Activated CD4-positive, alpha-beta T cell treated with anti-CD3 and anti-CD28 coated beads, Interleukin-2, amount 10 ng/mL, durations not matched to agents 24 days and 14 days (primary cell): ENCODE measurements at places on chromosomes 2 and 18. TPM values are rescaled to one million over a fixed set of nuclear protein-coding genes. Genes with fewer than 3 reads are reported as not detected.

- H3K4me1 ChIP-seq: peaks cover 38% of the 10 kb centered on the region
- H3K27ac ChIP-seq: peak overlapping the region; percentile 83
- H3K27me3 ChIP-seq: no peaks in the 10 kb centered on the region
- peak overlapping the region; percentile 55 for H3K4me3 ChIP-seq
Measured at GRCh38 chr2:112750560-112750843, 13.9 kb downstream of the CKAP2L start.

GRCh38 chr18:62721839-62722795 is 6.8 kb downstream of the PHLPP1 start:
- H3K27ac ChIP-seq: no peak overlapping the region
- H3K36me3 ChIP-seq: peaks cover under 1% of the 10 kb centered on the region
- no peak overlapping the region for H3K4me3 ChIP-seq
- no peak for DNase-seq

DNA sequence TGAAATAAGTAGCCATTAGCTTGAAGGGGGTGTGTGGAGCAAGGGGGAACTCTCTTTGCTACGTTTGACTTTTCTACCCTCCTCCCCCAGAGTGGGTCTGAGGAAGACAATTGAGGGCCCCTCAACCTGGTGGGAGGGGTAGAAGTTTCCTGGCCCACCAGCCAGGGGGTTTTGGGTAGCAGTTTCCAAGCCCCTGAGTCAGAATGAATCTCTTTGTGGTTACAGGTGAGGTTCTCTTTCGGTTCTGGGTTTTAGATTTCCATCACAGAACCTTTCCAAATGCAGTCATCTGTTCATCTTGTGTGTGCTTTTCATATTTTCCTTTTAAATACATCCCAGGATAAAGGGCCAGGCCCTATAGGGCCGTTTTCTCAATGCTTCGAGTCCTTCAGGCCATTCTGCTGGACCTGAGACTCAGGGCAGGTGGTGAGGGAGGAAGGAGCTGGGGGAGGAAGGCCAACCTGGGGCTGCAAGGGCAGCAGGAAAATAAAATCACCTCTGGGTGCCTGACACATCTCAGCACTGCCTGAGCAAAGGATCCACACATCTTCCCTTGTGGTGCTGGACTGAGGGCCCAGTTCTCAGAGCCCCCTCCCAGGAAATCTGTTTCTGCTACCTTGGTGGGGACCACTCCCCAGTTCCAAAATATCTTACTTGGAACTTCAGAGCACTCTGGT is 4.7 kb downstream of the LBH start:
- H3K4me3 ChIP-seq: peak overlapping the region; percentile 84
- peak; percentile 86 for DNase-seq
- peak overlapping the region; percentile 89 for H3K27ac ChIP-seq
- H3K36me3 ChIP-seq: peaks cover 81% of the 10 kb centered on the region

DNA sequence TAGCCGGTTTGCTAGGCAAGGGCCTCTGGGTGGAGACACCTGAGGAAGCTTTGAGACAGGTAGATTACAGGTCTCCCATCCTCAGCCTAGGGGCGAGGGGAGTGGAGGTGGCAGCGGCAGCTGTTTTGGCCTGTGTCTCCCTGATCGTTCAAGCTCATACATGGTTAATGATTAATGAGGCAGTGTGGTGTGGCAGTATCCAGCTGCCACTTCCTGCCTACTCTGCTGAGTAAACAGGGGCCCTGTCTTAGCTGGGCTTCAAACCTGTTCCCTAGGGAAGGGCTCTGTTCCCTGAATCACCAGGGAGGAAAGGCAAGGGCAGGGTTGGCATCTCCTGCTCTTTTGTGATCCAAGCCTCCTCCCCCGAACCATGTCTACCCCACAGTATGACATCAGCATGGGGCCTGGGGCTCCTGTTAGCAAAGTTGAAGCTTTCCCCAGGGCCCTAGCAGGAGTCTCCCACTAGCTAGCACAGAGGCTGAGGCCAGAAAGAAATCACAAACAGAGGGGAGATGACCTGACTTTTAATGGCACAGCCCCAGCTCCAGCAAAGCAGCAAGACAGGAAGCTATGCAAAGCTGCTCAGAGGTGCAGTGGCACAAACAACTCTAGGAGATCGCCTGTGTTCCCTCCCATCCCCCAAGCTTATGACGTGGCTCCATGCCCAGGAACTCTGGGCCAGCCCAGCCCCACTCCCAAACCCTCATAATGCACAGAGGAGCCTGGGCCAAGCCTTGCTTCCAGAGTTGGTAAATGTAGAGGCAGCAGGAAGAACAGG is 3.7 kb upstream of the TUBA4B start:
- H3K4me1 ChIP-seq: peaks cover 74% of the 10 kb centered on the region
- peak overlapping the region; percentile 91 for H3K27ac ChIP-seq
- peaks cover 61% of the 10 kb centered on the region for H3K36me3 ChIP-seq
- peak overlapping the region; percentile 80 for H3K4me3 ChIP-seq
- H3K27me3 ChIP-seq: no peaks in the 10 kb centered on the region

- DNase-seq: no peak
- H3K36me3 ChIP-seq: peaks cover 38% of the 10 kb centered on the region
- H3K4me3 ChIP-seq: peak overlapping the region; percentile 92
- H3K27me3 ChIP-seq: peaks cover 1% of the 10 kb centered on the region
- H3K27ac ChIP-seq: peak overlapping the region; percentile 100
Measured at GRCh38 chr2:231707625-231707926, 749 bp upstream of the PTMA start.

DNA sequence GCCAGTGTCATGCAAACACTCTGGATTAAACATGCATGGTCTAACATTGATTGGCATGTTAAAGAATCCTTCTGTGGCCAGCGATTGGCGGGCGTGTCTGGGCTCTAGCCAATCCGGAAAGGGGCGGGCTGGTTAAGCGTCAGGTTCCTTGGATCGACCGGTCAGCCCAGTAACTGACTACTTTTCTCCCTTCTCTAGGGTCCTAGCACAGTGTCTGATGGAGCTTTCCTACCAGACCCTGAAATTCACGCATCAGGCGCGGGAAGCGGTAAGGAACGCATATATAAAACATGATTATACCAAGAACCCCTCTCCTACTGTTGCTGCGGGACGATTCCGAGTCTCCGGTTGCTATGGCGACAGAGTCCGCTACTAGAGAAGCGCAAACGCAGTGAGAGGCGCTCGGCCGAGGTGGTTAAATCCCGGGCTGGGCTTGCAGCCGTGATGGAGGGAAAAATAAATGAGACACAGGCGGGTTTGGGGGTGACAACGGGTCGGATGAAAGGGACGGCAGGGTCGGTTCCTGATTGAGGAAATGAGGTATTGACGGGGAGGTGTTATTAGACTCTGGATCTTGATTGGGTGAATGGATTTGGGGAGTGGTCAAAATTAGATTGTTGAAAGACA is 29.4 kb downstream of the KATNAL2 start:
- peaks cover 12% of the 10 kb centered on the region for H3K27me3 ChIP-seq
- no peak overlapping the region for H3K27ac ChIP-seq
- no peaks in the 10 kb centered on the region for H3K4me1 ChIP-seq
- peak; percentile 88 for DNase-seq
- H3K36me3 ChIP-seq: no peaks in the 10 kb centered on the region
- no peak overlapping the region for H3K4me3 ChIP-seq

DNA sequence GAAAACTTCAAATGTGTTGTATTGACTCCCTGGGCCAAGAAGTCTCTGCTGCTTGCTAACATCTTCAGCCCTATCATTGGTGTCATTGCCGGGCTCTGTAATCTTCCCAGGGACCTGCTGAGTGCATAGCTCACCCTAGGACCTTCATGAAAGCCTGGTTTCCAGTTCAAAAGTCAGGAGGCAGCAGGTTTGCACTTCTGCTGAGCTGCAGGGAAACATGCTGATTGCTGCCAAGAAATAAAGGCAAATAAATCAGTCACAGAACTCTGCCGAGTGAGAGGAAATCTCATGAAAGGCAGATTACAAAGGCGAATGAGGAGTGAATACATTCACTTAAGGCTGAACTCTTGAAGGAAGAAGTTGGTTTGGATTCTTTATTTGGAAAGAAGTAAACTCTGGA is 1947.6 kb upstream of the CELF4 start:
- no peak overlapping the region for H3K27ac ChIP-seq
- no peaks in the 10 kb centered on the region for H3K4me1 ChIP-seq
- H3K36me3 ChIP-seq: no peaks in the 10 kb centered on the region
- H3K4me3 ChIP-seq: no peak overlapping the region
- no peak for DNase-seq
- no peaks in the 10 kb centered on the region for H3K27me3 ChIP-seq

GRCh38 chr2:31920962-31921361 is 89.8 kb downstream of the MEMO1 start:
- H3K27ac ChIP-seq: no peak overlapping the region
- H3K27me3 ChIP-seq: no peaks in the 10 kb centered on the region
- peaks cover 19% of the 10 kb centered on the region for H3K36me3 ChIP-seq
- H3K4me3 ChIP-seq: no peak overlapping the region
- H3K4me1 ChIP-seq: peaks cover 1% of the 10 kb centered on the region

- H3K36me3 ChIP-seq: no peaks in the 10 kb centered on the region
- H3K4me1 ChIP-seq: no peaks in the 10 kb centered on the region
- no peak for DNase-seq
- no peaks in the 10 kb centered on the region for H3K27me3 ChIP-seq
Measured at GRCh38 chr2:239809391-239809790, 215.8 kb downstream of the NDUFA10 start.

The CIB4 gene
- not detected in 2 replicates for total RNA-seq

The ABHD3 gene
- total RNA-seq: 29.3 and 31.1 TPM in 2 replicates

The RGPD3 gene
- total RNA-seq: 0.21 TPM in 2 replicates
